ENCODE measurements at places on chromosomes 11 and 22.

- DNase-seq: no peak
Observed at GRCh38 chr11:10648871-10649270, 44.7 kb downstream of the IRAG1 start.

- no peak for DNase-seq
Observed at GRCh38 chr11:10026514-10026913, 267.5 kb downstream of the SBF2 start.

DNA sequence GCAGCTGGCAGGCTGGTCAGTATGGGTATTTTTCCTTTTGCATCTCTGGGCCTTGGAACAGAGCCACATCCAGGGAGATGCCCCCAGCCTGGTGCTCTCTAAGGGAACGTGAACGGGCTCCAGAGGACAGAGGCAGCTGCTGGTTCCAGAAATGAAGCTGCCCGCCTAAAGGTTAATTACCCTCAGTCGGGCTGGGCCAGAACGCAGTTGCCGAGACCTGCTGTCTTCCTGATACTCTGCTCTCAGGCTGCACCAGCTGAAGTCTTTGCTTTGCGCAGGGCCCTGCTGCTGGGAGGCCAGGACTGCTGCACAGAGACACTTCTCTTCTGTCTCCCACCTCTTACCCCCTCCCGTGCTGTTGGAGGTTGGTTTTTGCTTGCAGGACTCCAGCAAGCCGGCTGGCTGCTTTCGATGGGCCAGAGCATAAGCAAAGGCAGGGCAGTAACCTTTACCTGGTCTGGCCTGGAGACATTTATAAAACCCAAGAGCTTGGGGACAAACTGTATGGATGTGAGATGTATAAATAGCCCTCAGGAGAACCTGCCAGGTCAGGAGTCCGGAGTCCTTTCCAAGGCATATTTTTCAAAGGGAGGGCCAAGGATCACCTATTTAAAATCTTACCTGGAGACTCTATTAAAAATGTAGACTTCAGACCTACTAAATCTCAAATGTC is 197.1 kb downstream of the GRIK4 start:
- no peak for DNase-seq

- peak; percentile 24 for DNase-seq
Observed at GRCh38 chr11:73384872-73385689, 8.9 kb downstream of the RELT start.

DNA sequence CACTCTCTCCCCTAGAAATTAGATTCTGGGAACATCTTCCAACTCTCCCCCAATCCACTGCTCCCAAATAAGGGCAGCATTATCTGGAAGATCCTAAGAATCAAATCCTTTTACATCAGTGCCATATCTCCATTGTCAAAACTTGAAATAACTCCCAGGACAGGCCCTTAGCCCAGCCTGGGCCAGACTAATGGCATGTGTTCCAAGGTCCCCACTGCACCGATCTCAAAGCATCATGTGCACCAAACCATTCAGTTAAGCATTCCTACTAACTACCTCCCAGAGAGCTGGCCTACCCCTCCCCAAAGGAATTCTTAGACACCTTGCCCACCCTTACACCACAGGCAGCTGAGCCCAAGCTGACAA is 44.2 kb upstream of the POU2AF1 start:
- DNase-seq: no peak

Data from stimulated activated CD8-positive, alpha-beta memory T cell treated with anti-CD3 and anti-CD28 coated beads, Interleukin-4, amount 100 ng/mL, for 4 hours (primary cell).